ENCODE measurements at places on chromosomes 5 and 9. TPM values are rescaled to one million over a fixed set of nuclear protein-coding genes. Genes with fewer than 3 reads are reported as not detected.

Gene NIM1K
- polyA plus RNA-seq, result 7.4 TPM

Gene PCDHB4
- 4.2 TPM for polyA plus RNA-seq

Gene NEURL1B
- polyA plus RNA-seq, result 12.7 TPM

Gene SLC25A51
- 34.5 TPM for polyA plus RNA-seq

Gene LRRC8A
- 15.6 TPM for polyA plus RNA-seq

Gene TOPORS
- 18.0 TPM for polyA plus RNA-seq

Gene RPS23
- polyA plus RNA-seq, result 2,396 TPM

Gene DNAH5
- polyA plus RNA-seq, result 12.8 TPM

Gene PDGFRB
- polyA plus RNA-seq, result not detected

Gene MELK
- polyA plus RNA-seq, result 1.8 TPM

Gene CER1
- polyA plus RNA-seq, result not detected

Gene LCN12
- 2.9 TPM for polyA plus RNA-seq

Gene PLAC8L1
- 1.2 TPM for polyA plus RNA-seq

Gene SLC6A19
- not detected for polyA plus RNA-seq

Gene DOCK8
- not detected for polyA plus RNA-seq

Gene SPINK7
- polyA plus RNA-seq, result not detected

Gene RNF20
- 32.1 TPM for polyA plus RNA-seq

Gene MYMK
- not detected for polyA plus RNA-seq

Gene CMYA5
- 0.30 TPM for polyA plus RNA-seq

Gene NUTM2G
- 0.18 TPM for polyA plus RNA-seq

Gene NPM1
- 988 TPM for polyA plus RNA-seq

Gene GMCL2
- not detected for polyA plus RNA-seq

Gene ANKRD31
- polyA plus RNA-seq, result 0.62 TPM

Gene C1QTNF2
- polyA plus RNA-seq, result not detected

Gene SLC34A3
- 0.27 TPM for polyA plus RNA-seq

Gene SNCAIP
- 25.6 TPM for polyA plus RNA-seq

Gene WHRN
- polyA plus RNA-seq, result 2.5 TPM

Gene TMOD1
- polyA plus RNA-seq, result 0.22 TPM

Gene LHX2
- polyA plus RNA-seq, result 2.6 TPM

Gene DBH
- not detected for polyA plus RNA-seq

Measured in neural cell (in vitro differentiated cells).